ENCODE measurements at places on chromosomes 7 and 10.

- no peak for DNase-seq
These were observed 53.7 kb downstream of the CPED1 start for GRCh38 chr7:121042195-121042594.

DNA sequence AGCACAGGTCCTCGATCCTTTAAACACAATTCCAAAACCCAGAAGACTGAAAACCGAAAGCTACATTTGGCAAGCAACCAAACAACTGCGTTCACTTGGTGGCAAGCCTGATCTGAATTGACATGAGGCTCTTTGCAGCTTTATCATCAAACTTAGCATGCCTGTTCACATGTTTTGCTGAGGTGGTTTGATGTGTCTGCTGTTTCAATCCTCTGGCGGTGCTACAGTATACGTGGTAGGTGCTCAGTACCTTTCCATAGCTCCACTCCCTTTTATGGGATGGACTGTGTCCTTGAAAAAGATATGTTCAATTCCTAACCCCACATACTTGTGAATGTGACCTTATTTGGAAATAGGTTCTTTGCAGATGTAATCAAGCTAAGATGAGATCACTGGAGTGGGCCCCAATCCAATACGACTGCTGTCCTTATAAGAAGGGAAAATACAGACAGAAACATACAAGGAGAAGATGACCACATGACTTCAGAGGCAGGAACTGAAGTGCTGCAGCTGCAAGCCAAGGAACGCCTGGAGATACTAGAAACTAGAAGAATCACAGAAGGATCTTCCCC, 33.4 kb downstream of the CCDC6 start:
- DNase-seq = no peak

GRCh38 chr7:1586126-1586826, 16.4 kb upstream of the PSMG3 start:
- peak; percentile 56 for DNase-seq

DNA sequence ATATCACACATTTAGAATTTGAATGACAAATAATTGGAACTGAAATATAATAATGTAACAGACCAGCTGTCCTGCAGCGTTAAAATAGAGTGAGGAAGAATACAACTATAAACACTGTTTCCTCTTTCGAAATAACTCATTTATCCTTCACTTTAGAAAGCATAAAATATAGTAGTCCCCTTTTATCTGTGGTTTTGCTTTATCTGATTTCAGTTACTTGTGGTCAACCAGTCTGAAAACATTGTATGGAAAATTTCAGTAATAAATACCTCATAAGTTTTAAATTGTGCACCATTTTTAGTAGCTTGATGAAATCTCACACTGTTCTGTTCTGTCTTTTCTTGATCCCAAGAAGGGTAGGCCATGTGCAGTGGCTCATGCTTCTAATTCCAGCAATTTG, 31.7 kb downstream of the POLR1F start:
- DNase-seq = no peak

DNA sequence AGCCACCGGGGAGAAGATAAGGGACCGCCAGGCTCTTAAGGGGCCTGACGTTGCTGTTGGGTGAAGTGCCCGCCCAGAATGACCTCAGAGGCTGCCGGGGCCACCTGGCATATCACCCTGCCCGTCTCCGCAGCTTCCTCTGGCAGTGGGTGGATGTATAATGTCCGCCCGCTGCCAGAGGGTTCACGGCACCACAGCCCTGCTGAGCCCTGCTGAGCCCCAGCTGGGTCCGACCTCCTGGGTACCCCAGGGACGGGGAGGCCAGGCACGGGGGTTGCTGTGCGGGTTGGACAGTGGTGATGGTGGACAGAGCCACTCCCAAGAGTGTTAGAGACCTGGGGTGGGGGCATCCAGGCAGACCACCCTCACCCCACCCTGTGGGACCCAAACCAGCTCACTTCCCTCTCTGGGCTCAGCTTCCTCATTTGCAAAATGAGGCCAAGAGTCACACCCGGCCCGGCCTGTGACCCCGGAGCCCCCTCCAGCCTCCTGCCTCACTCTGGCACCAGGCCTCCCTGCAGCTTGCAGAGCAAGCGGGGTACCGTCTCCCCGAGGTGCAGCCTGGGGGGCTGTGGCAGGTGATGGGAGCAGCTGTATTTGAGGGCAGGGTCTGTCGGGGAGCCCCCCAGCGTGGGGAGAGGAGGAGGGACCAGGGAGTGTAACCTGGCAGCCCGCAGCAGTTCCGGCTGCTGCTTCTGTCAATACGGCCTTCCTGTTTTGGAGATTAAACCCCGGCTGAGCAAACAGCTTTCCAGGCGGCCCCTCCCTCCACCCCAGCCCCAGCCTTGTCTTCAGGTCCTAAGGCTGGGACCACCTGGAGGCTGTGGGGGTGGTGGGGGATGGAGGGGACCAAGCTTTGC, 8.4 kb upstream of the LFNG start:
- peak; percentile 47 for DNase-seq

DNA sequence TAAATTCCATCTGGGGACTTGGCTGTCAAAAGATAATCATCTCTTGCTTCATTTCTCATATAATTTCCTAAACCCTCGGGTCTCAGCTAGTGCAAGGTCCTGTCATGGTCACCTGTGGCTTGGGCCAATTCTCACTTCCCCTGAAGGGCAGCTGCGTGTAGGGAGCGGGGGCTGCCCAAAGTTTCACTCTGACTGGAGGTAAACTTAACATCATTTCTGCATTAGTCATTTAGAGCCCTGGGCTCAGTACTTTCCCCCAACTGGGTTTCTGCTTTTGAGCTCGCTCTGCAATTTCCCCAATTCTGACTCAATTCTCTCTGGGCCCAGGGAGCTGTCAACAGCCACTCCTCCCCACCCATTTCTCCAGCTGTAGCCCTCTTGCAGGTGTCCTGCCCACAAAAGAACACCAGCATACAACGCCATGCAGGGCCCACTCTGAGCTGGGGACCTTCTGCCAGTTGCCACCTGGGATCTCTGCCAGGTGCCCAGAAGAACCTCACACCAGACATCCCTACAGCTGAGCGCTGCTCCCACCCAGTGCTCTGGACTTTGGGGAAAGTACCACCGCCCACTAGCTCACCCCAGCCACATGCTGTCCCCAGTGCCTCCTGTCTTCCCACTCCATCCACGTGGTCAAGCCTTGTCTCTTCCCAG, 37.9 kb downstream of the VOPP1 start:
- no peak for DNase-seq

- DNase-seq = no peak
These were observed 101.1 kb upstream of the TCF7L2 start for GRCh38 chr10:112848868-112849430.

- DNase-seq = peak; percentile 54
These were observed 1.3 kb upstream of the CDK14 start for GRCh38 chr7:90594751-90595317.

- no peak for DNase-seq
These were observed 5.6 kb upstream of the CDH23 start for GRCh38 chr10:71390921-71391690.

GRCh38 chr7:36686499-36686898, 37.8 kb downstream of the AOAH start:
- DNase-seq = no peak

DNA sequence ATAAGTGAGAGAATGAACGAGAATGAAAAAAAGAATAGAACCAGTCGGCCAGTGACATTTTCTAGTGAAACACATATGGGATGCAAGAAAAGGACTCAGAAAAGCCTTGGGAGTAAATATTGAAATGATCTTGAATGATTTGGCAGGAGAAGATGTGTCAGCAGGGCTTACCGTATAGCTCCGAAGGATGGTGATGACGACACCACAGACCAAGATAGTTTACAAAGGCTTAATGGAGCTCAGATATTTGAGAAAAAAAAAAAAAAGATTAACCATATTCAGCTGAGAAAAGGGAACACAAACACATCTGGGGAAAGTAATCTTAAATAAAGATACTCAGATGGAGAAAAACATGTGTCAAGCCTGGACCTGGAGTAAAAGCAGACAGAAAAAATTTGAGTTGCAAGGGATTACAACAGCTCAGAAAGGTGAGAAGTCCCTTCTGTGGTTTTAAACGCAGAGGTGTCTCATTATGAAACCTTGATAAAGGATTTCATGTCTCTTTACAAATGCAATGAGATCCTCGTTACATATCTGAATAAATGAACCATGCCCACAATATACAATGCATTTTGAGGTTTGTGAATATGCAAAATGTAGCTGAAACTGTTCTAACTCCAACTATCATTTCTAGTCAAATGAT, 36.0 kb downstream of the DNAJB9 start:
- DNase-seq = no peak
